Activated CD4-positive, alpha-beta T cell treated with anti-CD3 and anti-CD28 coated beads for 24 hours (primary cell): ENCODE measurements at places on chromosomes 2 and 18.

GRCh38 chr18:28559511-28559910 is 382.6 kb upstream of the CDH2 start:
- DNase-seq, result no peak

GRCh38 chr2:160022162-160022561 is 40.3 kb downstream of the PLA2R1 start:
- DNase-seq, result no peak

- DNase-seq, result no peak
Measured at GRCh38 chr18:24271381-24272228, 126.0 kb downstream of the OSBPL1A start.

- no peak for DNase-seq
Measured at GRCh38 chr2:29844713-29845326, 76.6 kb downstream of the ALK start.

- no peak for DNase-seq
Measured at GRCh38 chr18:74114116-74114515, 33.5 kb downstream of the FBXO15 start.

DNA sequence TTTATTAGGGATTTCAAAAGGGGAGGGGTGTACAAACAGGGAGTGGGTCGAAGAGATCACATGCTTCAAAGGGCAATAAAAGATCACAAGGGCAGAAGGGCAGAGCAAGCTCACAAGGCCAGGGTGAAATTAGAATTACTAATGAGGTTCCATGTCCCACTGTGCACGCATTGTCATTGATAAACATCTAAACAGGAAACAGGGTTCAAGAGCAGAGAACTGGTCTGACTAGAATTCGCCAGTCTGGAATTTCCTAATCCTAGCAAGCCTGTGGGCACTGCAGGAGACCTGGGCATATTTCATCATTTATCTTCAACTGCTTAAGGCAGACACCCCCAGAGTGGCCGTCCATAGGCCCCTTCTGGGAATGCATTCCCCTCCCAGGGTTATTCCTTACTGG is 408.2 kb downstream of the ZNF804A start:
- DNase-seq, result no peak

GRCh38 chr2:233451950-233452349 is 97.7 kb downstream of the DGKD start:
- DNase-seq, result no peak

DNA sequence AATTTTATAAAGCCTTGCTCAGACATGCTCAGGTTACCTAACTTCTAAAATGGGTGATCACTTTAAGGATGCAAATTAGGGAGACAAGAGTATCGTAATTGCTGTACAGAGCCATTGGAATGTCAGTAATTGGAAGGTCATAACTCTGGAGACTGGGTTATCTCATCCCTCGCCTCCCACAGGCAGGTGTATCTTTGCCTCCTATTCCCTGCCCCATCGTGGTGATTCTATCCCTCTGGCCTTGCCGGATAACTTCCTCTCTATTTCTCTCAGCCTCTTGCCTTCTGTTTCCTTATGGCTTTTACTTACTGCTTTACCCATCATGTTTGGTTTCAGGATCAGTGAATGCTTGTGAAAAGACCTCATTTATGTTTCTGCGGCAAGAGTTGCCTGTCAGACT is 2.5 kb downstream of the PDK1 start:
- DNase-seq, result no peak

DNA sequence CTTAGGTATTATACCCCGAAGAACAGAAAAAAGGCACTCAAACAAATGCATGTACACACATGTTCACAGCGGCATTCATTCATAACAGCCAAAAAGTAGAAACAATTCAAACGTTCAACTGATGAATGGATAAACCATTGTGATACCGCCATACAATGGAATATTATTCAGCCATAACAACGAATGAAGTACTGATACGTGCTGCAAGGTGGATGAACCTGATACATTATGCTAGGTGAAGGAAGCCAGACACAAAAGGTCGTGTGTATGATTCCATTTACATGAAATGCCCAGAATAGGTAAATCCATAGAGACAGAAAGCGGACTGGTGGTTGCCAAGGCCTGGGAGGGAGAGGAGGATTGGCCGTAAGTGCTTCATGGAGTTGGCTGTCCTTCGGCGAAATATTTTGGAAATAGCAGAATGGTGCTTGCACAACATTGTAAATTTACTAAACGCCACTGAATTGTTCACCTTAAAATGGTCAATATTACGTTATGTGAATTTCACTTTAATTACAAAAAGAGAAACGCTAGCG is 750 bp upstream of the RMP24 start:
- DNase-seq, result no peak

GRCh38 chr2:207224791-207225482 is 59.2 kb upstream of the KLF7 start:
- no peak for DNase-seq

- DNase-seq, result no peak
Measured at GRCh38 chr2:200873560-200873959, 9.1 kb upstream of the CLK1 start.

- DNase-seq, result no peak
Measured at GRCh38 chr2:240325016-240326007, 110.2 kb upstream of the GPC1 start.

DNA sequence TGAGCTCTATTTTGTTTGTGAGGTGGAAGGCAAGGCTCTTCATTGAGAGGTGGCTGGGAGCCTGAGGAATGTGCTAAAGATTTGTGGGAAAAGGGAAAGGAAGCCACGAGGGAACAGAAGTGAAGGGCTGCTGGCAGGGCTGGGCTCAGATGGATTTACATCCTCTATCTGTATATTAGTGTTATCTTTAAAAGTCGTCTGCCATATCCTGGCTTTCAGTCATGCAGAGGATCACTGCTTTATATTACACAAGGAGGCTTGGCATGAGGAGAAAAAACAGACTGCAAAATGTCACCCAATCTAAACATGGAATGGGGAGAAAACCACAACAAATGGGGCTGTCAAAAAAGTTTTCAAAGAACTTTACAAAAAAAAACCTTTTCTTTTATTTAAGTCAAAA is 434.4 kb downstream of the HRH4 start:
- DNase-seq, result no peak

- no peak for DNase-seq
Measured at GRCh38 chr2:43481927-43482542, 113.8 kb downstream of the THADA start.

GRCh38 chr2:9360701-9361100 is 62.6 kb downstream of the ITGB1BP1 start:
- no peak for DNase-seq

GRCh38 chr2:64586883-64587481 is 62.9 kb downstream of the AFTPH start:
- no peak for DNase-seq

GRCh38 chr2:236818281-236819045 is 248.8 kb downstream of the ACKR3 start:
- DNase-seq, result no peak

- DNase-seq, result no peak
Measured at GRCh38 chr2:19125901-19126680, 232.3 kb downstream of the OSR1 start.
